ENCODE measurements at places on chromosomes 1 and 21. TPM values are rescaled to one million over a fixed set of nuclear protein-coding genes. Genes with fewer than 3 reads are reported as not detected.

DNA sequence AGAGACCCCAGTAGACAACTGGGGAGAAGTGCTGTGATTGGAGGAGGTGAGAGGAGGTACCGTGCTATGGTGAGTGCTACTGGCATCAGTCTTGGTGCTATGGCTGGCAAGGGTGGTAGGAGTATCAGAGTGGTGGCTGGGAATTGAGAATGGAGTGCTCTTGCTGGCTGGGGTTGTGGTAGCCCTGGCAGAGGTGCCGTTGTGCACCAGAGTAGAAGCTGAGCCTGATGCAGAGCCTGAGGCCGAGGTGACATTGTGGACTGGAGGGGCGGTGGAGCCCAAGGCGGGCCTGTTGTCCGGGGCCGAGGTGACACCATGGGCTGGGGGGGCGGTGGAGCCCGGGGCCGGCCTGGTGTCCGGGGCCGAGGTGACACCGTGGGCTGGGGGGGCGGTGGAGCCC, 14.6 kb downstream of the TRIM46 start:
- peaks cover 2% of the 10 kb centered on the region for H3K27me3 ChIP-seq
- H3K4me3 ChIP-seq, result no peak overlapping the region
- no peak for DNase-seq
- peaks cover 5% of the 10 kb centered on the region for H3K36me3 ChIP-seq
- peaks cover 9% of the 10 kb centered on the region for H3K4me1 ChIP-seq
- peak overlapping the region; percentile 36 for H3K27ac ChIP-seq

GRCh38 chr1:32965251-32965747, 690 bp upstream of the RNF19B start:
- H3K36me3 ChIP-seq, result no peaks in the 10 kb centered on the region
- H3K27ac ChIP-seq, result peak overlapping the region; percentile 83
- DNase-seq, result no peak
- H3K4me3 ChIP-seq, result peak overlapping the region; percentile 86
- H3K27me3 ChIP-seq, result no peaks in the 10 kb centered on the region
- H3K4me1 ChIP-seq, result peaks cover 44% of the 10 kb centered on the region

Gene ZNF648
- total RNA-seq, result not detected

DNA sequence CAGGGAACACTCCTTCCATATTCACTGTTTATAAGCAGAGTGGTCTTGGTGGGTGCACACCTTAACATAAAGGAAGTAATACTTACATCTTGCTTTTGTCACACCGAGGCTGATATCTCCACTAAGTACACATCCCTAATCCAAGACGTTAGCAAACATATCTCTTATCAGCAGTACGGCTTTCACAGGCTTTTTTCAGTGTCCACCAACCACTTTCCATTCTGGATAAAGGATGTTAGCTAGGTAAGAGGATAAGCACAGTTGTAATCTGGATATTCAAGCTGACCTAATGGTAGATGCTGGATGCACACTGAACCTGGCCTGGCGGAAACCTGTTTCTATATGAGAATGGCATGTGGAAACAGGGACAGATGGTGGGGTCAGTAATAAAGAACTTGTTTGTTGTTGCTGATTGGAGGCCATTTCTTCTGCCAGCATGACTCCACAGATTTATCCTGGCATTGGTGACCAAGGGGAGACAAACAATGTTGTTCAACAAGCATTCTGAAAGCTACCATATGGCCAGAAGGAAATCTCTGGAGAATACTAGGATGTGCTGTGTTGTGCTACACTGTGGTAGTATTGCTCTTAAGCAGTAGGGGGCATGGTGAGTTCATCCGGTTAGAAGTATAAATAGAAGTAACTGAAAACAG, 416.4 kb downstream of the PTBP2 start:
- H3K4me3 ChIP-seq, result peak overlapping the region; percentile 73
- peaks cover 45% of the 10 kb centered on the region for H3K4me1 ChIP-seq
- DNase-seq, result peak; percentile 72
- H3K36me3 ChIP-seq, result no peaks in the 10 kb centered on the region

DNA sequence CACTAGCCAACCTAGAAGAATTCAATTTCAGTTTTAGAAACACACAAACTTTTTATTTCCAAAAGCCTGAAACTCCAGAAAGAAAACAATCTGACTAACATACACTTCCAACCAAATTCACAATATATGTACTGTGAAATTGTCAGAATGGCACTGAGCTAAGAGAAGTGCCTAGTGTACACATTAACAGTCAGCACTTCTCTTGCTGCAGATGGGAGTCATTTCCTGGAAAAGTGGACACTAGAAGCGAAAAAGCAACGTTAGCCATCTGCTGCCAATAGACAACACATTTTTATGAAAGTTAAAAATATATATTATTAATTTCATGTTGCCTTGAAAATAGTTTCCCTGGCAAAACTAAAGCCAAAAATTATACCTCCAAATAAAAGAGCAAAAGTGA, 66.1 kb downstream of the EPS15 start:
- peaks cover 5% of the 10 kb centered on the region for H3K4me1 ChIP-seq
- no peaks in the 10 kb centered on the region for H3K27me3 ChIP-seq
- no peak overlapping the region for H3K4me3 ChIP-seq
- H3K36me3 ChIP-seq, result peaks cover 12% of the 10 kb centered on the region
- no peak for DNase-seq

DNA sequence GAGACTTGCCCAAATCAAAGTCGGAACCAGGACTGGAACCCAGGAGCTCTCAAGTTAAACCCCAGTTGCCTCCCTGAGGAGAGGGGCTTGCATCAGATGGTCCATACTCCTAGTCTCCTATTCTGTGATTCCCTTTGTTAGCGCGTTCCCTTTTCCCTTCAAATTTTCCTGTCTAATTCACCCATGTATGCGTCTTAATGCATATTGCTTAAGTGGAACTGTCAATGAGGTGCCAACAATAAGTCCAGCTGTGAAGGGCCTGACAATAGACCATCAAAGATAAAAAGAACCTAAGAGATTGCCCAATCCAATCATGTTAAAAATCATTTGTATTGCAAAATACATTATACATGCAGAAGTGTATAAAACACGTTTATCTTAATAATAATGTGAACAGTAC, 634 bp upstream of the SPATA6 start:
- H3K4me3 ChIP-seq, result peak overlapping the region; percentile 90
- 0 out of 2 replicates have a peak, but pooled peaks cover 2% of the 10 kb centered on the region for H3K27me3 ChIP-seq
- peak overlapping the region; percentile 71 for H3K27ac ChIP-seq
- peaks cover 33% of the 10 kb centered on the region for H3K4me1 ChIP-seq

Gene ATP1A4
- total RNA-seq, result not detected

DNA sequence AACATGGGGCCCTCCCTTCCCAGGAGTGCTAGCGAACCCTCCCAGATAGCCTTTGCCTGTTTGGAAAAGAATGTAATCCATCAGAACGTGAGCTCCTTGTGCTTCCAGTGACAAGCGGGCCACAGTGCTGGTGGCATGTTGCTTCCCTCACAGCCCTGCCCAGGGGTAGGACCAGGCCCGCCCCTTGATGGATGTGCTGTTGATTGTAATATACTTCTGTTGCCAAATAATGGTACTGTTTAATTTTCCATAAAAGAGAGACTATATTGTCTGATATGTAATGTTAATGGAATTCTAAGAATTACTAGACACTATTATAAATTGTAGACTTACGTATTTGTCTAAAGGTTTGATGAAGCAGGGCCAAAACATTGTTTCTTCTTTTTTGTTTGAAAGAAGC, 16.4 kb downstream of the ATP5PO start:
- no peak for DNase-seq
- no peak overlapping the region for H3K4me3 ChIP-seq
- H3K36me3 ChIP-seq, result peaks cover 13% of the 10 kb centered on the region

GRCh38 chr1:29991025-29991424, 732.4 kb downstream of the MATN1 start:
- H3K36me3 ChIP-seq, result peaks cover 3% of the 10 kb centered on the region
- peaks cover 4% of the 10 kb centered on the region for H3K27me3 ChIP-seq
- H3K27ac ChIP-seq, result no peak overlapping the region
- no peaks in the 10 kb centered on the region for H3K4me1 ChIP-seq
- no peak overlapping the region for H3K4me3 ChIP-seq

Gene GJC2
- total RNA-seq, result 2.3 TPM

Gene RGS1
- total RNA-seq, result not detected

GRCh38 chr1:40399984-40400704, 26.6 kb downstream of the SMAP2 start:
- H3K4me1 ChIP-seq, result peaks cover 13% of the 10 kb centered on the region
- H3K27me3 ChIP-seq, result no peaks in the 10 kb centered on the region
- no peak overlapping the region for H3K4me3 ChIP-seq
- no peak overlapping the region for H3K27ac ChIP-seq
- no peaks in the 10 kb centered on the region for H3K36me3 ChIP-seq
- no peak for DNase-seq

DNA sequence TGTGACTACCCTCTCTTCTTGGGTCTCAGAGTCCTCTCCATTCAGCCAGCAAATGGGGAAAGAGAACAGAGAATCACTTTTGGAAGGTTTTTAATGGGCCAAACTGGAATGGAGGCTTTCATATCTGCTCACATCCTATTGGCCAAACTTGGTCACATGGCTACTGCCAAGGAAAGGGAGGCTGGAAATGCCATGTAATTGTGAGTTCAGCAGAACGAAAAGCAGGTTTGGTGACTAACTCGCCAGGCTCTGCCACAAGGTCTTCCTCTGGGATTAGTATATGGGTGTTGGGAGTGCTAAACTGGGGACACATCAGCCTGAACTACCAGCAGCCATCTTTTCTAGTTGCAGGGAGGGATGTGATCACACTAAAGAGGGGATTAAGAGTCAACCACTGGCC, 19.2 kb downstream of the RD3 start:
- H3K4me3 ChIP-seq, result no peak overlapping the region
- H3K36me3 ChIP-seq, result no peaks in the 10 kb centered on the region

DNA sequence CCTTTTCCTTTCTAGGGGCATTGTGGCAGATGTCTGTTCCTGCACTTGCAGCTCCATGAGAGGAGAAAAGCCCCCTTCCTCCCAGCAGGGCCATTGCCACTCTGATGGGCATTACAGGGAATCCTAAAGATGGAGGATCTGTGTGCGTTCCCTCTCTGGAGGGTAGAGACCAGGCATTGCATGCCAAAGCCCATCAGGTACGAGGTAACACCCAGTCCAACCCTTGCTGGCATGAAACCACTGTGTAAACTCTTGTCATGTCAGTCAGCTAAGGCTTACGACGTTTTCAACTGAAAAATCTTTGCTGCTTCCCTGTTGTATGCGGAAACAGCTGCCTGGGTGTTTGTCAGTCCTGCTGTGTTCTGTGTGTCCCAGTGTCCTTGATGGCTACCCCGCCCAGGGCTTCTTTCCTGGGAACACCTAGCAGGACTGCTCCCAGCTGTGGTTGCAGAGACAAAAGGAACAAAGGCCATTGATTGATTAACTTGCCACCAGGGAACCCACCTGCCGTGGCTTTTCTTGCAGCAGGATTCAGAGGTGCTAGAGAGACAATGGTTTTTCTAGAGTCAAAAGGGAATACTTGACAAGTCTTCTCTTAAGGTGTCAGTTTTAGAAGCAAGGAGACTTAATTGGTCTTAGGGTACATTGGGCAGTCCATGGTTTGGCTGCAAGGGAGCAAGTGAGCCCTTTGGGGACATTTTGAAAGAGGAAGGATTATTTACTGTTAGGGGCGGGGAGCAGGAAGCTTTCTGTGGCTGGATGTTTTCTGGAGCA, 24.6 kb downstream of the B3GALT5 start:
- peaks cover 56% of the 10 kb centered on the region for H3K4me1 ChIP-seq
- H3K27me3 ChIP-seq, result peaks cover 7% of the 10 kb centered on the region
- no peak overlapping the region for H3K4me3 ChIP-seq
- H3K27ac ChIP-seq, result no peak overlapping the region
- H3K36me3 ChIP-seq, result peaks cover 9% of the 10 kb centered on the region
- DNase-seq, result no peak

DNA sequence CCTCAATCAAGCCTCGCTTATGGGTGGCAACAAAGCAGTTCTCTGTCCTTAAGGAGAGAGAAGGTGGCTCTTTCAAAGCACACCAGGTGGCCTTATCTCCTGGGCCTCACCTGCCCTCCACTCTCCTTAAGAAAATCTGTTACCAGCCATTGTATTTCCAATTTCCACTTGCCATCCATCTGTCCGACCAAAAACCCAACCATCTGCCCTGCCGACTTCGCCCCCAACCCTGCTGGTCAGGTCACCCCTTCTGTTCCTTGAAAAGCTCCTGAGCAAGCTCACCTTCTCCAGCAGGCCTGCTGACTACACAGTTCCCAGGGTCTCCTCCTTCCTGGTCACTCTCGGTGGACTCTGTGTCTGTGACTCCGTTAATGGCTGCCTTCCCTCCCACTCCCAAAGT, 619 bp upstream of the IGFN1 start:
- H3K36me3 ChIP-seq, result no peaks in the 10 kb centered on the region
- no peak overlapping the region for H3K27ac ChIP-seq
- no peak overlapping the region for H3K4me3 ChIP-seq
- peaks cover 28% of the 10 kb centered on the region for H3K4me1 ChIP-seq

DNA sequence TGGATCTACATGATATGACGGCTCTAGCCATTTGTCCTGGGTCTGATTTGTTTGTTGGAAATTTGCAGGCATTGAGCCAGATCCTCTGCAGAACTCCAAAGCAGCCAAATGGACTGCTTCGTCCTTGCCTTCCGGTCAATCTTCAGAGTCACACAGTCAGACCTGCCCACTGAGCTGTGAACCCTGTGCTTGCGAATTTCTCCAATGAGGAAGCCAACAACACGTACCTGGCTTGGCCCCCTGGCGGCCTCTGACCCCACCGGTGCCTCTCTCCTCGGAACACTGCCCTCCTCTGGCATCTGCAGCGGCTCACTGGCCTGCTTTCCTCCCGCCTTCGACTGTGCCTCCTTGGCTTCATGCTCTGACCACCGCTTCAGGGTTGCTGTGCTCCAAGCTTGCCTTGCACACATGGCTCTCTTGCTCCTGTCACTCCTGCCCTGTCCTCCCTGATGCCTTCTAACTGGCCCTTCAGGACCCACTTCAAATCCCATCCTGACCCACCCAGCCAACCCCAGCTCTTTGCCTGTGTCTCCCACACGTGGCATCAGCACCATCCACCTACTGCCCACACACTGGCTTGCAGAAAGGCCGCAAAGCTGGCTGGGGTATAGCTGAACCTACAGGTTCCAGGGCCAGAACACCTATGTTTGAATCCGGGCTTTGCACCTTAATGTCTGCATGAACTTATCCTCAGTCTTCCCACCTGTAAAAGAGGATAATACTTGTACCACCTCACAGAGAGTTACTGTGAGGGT, 128.2 kb downstream of the KCNN3 start:
- H3K27me3 ChIP-seq, result peaks cover 50% of the 10 kb centered on the region
- no peak overlapping the region for H3K27ac ChIP-seq
- no peak for DNase-seq
- H3K4me3 ChIP-seq, result no peak overlapping the region
- peaks cover 23% of the 10 kb centered on the region for H3K4me1 ChIP-seq

DNA sequence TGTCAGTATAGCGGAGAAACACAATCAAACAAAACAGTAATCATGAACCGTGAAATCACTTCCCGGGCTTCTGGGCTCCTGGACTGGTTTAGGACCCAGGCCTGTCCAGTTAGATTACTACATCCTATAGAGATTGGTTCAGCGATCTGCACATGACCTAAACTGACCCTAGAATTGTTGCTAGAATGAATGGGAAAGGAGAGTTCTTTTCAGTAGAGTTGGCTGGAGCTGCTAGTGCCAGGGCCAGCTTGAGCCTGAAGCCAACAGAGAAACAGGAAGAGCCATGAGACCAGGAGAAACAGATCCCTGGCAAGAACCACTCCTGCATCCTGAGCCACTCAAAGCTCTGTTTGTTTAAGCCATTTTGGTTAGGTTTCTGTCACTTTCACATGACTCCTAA, 474.3 kb upstream of the C1orf87 start:
- DNase-seq, result no peak
- H3K27ac ChIP-seq, result no peak overlapping the region
- no peaks in the 10 kb centered on the region for H3K4me1 ChIP-seq
- no peaks in the 10 kb centered on the region for H3K36me3 ChIP-seq
- no peaks in the 10 kb centered on the region for H3K27me3 ChIP-seq
- H3K4me3 ChIP-seq, result no peak overlapping the region

Measured in HFFc6 (cell line).